Sigmoid colon (tissue), 7 donors: ENCODE measurements at places on chromosomes 13 and 19. TPM values are rescaled to one million over a fixed set of nuclear protein-coding genes. Genes with fewer than 3 reads are reported as not detected.

DNA sequence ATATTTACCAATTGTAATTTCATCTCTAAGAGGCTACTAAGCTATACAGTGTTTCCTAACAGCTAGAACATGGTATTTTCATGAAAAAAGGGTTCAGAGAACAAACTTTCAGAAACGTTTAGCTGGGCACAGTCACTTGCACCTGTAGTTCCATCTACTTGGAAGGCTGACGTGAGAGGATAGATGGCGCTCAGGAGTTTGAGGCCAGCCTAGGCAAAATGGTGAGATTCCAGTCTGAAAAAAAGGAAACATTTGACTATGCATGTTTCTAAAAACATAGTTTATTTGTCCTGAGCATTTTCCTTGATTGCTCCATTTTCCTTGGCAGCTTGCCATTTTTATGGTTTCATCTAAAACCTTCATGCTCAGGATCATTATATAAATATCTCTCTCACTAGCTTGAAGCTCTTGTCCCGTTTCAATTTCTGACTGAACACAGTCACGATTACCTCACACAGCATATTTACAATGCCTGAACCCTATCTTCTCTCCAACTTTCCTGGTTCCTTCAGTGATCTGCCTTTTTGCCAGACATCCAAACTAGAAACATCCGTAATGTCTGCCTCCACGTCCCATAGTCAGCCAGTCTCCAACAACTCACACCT is 200.8 kb downstream of the RGCC start:
- DNase-seq, result no peak

DNA sequence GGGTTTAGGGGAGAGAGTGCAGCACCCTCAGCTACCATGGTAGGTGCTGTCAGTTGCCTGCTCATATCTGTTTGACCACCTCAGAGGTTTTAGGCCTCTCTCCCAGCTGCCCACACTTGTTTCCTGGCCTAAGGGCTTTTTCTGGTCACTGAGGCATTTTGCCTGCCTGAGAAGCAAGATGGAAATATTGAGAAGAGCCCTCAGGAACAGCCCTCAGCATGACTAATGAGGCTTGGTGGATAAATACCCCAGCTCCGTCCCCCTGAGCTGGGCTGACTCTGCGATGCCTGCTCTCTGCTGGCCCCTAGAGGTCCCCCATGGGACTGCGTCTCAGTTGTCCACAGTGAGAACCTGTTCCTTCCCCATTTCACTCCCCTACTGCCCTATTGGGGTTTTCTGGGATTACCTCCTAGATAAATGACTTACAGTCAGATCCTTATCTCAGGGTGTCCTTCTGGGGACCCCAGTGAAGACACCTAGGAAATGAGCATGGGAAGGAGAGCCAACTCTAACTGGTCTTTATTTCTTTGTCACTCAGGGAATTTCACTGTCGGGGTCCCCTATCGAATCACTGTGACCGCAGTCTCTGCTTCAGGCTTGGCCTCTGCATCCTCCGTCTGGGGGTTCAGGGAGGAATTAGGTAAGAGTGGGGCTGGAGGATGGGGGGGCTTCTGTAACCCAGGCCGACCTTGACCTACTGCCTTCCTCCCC is 13.3 kb downstream of the PALM3 start:
- no peak for DNase-seq

- no peak for DNase-seq
Observed at GRCh38 chr13:113507505-113508345, 17.2 kb upstream of the DCUN1D2 start.

DNA sequence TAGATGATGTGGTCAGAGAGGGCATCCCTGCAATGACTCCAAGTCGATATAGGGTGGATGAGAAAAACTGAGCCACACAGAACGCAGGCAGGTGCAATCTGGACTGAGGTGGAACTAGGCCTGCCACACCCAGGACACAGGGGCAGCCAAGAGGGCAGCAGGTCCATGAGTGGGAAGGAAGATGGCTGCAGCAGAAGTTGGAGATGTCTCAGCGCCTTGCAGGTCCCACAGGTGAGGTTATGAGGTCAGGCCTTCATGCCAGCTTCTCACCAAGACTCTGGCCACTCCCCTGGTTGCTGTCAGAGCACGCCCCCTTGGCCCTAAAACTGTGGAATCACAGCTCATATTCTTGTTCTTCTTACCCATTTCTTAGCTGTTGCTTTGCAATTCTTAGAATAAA is 147.7 kb upstream of the VSTM2B start:
- peak; percentile 25 for DNase-seq

DNA sequence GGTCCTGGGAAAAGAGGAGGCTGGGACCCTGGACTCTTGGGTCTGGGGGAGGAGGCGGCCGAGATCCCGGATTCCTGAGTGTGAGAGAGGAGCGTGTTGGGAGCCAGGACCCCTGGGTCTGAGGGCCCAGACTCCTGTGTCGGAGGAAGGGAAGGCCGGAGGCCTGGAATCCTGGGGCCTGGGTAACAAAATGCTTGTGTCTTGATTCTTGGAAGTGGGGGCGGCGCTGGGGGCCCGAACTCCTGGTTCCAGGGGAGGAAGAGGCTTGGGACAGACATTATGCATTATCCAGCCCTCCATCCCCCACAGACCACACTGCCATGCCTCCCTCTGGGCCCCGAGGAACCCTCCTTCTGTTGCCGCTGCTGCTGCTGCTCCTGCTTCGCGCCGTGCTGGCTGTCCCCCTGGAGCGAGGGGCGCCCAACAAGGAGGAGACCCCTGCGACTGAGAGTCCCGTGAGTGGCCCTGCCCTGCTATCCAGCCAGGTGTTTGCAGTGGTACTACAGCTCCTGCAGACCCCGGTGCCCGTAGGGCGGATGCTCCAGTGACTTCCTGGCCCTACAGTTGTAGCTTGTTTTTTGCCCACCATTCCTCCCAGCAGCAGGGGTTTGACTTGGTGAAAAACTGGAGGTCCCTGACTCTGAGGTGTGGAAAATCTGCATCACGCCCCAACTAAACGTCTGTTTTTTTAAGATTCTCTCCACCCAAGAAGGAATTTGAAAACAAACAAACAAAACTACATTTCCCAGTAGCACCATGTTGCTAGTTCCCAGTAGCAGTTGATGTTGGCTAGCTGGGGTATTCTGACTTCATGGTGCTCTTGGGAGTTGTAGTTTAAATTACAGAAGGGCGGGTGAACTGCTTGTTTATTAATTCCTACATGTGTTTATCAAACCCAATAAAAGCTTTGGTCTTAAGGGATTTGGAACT is 630 bp downstream of the NUCB1 start:
- DNase-seq, result peak; percentile 74

- DNase-seq, result no peak
Observed at GRCh38 chr13:36294096-36294495, 3.5 kb downstream of the CCDC169 start.

The OPA3 gene
- total RNA-seq, result 8.9 TPM
